ENCODE measurements at places on chromosomes 2 and 18. TPM values are rescaled to one million over a fixed set of nuclear protein-coding genes. Genes with fewer than 3 reads are reported as not detected.

DNA sequence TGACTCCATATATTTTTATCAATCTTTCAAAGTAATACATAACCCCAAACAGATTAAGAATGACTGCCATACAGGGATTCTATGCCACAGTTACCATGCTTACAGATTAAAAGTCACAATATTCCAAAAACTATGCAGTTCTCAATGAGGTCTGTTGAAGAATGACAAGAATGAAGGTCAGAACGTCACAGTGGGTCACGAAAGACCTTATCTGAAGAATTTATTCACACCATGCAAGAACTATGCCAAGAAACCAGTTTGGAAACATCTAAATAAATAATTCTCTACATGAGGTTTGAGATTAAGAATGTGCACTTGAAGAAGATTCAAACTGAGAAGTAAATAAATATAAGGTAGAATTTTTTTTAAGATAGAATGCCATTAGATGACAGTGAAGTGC lies 253.3 kb downstream of the EXOC6B start:
- DNase-seq = no peak

The DUSP2 gene
- total RNA-seq = 500 TPM

DNA sequence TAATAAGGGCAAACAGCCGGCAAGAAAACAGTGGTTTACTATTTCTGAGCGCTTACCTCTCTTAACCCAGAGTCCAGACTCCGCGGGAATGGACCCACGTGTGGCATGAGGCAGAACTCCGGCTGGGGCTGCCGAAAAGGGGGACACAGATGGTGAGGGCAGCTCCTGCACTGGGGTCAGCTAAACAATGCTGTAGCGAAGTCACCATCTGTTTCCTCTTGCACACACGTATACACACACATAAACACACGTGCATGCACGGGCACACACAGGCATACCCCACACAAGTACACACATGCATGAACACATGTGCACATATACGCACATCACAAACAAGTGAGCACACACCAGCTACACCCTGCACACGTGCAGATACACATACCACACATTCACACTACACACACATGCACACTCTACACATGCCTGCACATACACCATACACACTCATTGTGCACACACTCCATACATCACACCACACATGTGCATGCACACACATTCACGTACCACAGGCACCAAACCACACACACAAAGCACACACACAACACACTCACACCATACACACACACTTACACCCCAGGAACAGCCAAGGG lies 105.9 kb upstream of the ID2 start:
- no peak for DNase-seq

The RGPD4 gene
- total RNA-seq = not detected

DNA sequence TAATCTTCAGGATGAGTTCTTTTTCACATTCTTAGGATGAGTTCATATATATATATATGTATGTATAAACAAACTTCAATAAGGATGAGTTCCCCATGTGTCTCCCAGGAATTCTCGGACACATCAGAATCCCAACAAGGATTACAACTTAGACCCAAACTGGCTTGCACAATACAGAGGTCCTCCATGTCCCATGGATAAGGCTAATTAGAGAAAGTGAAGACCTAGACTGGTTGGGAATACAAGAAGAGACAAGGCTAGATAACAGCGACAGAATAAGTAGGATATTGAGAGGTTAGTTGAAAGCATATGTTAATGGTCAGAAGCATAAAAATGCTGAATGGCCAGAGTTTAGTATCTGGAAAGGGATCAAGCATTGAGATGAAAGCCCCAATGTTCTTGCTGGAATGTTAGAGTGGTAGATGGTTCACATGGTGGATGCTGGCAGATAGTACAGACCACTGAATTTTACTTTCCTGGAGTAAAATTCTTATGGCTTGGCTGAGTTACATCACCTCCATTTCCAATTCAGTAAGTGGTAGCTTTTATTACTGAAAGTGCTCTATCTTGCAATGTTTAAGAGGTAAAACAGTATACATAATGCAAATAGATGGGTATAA lies 154.9 kb upstream of the EPHA4 start:
- DNase-seq = no peak

The TDRD15 gene
- not detected for total RNA-seq

- no peak for DNase-seq
Observed at GRCh38 chr2:45233301-45233700, 224.0 kb upstream of the SIX2 start.

- DNase-seq = no peak
Observed at GRCh38 chr2:137096693-137097092, 331.3 kb downstream of the THSD7B start.
